ENCODE measurements at places on chromosomes 13 and 19. TPM values are rescaled to one million over a fixed set of nuclear protein-coding genes. Genes with fewer than 3 reads are reported as not detected.
A peak's percentile ranks its signal among the peaks of the same experiment; 100 is the strongest.

- DNase-seq, result no peak
These were observed 22.7 kb downstream of the VRK3 start for GRCh38 chr19:50002386-50002960.

DNA sequence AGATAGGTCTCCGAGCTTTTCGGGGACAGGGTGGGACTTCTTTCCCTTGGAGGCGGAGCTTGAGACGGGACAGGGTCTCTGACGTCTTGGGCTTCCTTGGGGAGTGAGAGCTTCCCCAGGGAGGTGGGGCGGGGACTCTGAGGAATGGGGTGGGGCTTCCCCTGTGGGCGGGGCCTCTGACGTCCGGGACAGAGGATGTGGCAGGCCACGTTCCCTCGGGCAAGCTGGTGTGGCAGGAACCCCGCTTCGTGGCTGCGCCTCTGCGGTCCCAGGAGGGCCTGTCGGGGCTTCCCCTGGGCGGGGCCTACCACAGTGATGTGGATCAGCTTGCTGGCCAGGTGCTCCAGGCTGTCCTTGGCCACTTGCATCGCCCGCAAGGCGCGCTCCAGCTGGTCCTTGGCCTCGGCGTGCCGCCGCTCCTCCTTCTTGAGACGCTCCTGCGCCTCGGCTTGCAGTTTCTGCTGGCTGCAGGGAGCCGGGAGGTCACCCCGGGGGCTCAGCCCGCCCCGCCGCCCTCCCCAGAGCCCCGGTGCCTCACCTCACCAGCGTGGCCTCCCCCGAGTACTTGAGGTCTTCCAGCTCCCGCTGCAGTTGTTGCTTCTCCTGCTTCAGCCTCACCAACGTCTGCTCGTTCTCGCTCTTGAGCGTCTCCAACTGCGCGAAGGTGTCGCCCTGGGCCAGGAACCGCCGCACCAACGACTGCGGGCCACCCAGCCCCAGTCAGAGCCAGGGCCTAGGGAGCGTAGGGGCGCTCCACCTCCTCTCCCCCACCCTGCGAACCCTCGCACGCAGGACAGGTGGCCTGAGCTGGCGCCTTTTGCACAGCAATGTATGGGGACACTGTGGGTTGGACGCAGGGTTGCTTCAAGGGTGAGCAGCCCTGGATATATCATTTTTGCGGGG, 3.3 kb upstream of the RGL3 start:
- DNase-seq, result peak; percentile 56

DNA sequence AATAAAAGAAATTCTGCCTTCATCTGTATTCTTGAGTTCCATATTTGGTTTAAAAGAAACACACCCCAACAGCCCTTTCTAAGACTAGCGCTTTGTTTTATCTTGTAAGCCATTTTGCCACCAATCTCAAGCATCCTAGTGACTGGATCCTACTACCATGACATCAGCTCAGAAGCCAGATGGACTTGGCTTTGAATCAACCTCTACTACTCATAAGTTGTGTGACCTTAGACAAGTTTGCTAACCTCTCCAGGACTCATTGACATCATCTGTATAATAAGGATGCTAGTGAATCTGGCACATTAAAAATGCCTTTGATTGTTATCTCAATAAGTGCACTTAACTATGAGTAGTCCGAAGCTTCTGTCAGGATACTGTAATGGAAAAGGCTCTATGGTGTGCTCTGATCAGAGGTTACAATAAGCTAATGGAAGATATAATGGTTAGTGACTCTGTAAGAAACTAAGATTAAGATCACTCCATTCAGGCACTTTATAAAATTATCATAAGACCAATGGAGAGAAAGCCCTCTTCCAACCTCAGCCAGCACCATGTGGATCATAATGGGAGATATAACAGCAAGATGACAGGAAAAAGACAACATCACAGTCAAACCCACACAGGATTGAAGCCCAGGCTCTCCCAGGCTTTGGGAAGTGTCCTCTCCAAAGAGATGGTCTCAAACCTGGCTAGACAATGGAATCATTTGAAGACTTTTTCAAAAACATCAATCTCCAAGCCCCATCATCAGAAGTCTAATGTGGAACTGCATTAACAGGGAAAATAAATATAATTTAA, 180.6 kb upstream of the MIR17HG start:
- no peak for DNase-seq

DNA sequence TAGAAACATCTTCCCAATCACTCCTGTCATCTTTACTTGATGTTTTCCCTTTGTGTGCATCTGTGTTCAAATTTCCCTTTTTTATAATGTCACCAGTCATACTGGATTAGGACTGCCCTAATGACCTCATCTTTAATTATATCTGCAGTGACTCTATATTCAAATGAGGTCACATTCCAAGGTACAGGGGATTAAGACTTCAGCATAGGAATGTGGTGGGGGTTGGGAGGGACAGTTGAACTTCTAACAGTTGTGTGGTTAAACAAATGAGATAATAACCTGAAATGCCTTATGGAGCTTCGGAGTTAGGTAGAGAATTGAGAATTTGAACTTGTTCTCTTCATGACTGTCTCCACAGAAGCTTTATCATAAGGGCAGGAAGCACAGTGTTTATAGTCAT, 23.0 kb downstream of the PAN3 start:
- no peak for DNase-seq

Gene ANKLE1
- 1.8 TPM for total RNA-seq

Gene DNAAF3
- total RNA-seq, result not detected

Gene WTIP
- 0.27 TPM for total RNA-seq

Data from CD4-positive, CD25-positive, alpha-beta regulatory T cell (primary cell).